Astrocyte of the hippocampus (primary cell): ENCODE measurements at places on chromosomes 16 and 17.

- DNase-seq: peak; percentile 85
These were observed 14.4 kb downstream of the ASPSCR1 start for GRCh38 chr17:81991684-81992305.

DNA sequence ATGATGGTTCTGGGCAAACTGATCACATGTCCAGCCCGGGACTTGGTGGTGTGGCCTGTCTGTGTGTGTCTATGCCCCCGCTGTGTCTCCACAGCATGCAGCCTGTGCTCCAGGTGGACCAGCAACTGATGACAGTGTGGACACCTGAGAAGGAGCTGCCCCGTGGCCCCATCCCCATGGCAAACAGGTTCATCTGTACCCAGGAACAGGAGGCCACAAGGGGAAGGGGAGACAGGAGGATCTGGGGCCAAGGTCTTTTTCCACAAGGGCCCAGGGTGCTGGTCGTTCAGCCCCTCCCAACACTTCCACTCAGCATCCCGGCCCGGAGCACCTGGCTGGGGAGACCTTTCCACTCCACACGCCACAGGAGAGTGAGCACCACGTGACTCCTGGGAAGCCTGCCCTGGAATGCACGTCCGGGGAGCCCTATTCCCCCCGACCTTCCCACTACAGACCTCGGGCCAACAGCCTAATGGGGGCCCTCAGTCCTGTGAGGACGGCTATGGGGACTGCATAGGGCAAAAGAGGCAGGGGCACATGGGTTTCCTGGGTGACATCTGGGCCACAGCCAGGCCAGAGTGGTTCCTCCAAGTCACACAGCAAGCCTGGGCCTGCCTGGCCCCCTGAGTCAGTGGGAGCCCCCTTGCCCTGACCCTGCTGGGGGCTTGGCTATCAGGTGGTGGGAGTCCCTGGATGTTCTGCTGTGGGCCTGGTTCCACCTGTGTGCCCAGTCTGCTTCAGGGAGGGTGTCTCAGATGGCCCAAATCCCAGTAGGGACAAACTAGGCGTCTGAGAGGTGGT is 20.8 kb upstream of the NXPH3 start:
- DNase-seq: no peak

DNA sequence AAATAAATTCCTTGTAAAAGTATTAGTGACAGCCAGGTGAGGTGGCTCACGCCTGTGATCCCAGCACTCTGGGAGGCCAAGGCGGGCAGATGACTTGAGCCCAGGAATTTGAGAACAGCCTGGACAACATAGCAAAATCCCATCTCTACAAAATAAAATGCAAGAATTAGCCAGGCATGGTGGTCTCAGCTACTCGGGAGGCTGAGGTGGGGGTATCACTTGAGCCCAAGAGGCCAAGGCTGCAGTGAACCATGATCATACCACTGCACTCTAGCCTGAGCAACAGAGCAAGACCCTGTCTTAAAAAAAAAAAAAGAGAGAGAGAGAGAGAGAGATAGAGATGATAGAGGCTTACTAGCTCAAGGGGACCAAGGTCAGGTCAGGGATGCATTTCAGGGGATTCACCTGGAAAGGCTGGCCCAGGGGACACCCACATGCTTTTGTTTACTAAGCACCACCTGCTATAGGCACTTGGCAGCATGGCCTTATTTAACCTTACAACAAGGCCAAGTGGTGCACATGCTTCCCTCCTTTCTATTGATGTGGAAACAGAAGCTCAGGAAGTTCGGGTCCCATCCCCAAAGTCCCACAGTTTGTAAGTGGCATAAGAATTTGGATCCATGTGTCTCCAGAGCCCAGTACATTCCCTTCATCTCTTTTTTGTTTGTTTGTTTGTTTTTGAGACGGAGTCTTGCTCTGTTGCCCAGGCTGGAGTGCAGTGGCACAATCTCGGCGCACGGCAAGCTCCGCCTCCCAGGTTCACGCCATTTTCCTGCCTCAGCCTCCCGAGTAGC is 12.4 kb upstream of the SRCIN1 start:
- DNase-seq: no peak

DNA sequence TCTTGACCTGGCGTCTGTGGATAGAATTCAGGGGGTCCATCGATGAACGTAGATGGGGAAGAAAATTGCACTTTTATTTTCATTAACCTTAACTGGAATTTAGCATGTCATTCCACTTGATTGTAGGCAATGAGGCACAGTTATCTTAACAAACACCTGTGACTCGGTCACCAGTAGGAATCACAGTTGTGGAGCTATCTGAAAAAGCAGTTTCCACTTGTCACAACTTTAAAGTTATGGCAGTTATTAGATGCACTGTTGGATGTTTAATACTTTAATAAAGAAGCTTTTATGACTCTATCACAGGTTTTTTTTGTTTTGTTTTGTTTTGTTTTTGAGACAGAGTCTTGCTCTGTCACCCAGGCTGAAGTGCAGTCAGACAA is 83.7 kb upstream of the LGALS9 start:
- no peak for DNase-seq

- peak; percentile 20 for DNase-seq
These were observed 7.6 kb downstream of the ALKBH5 start for GRCh38 chr17:18191236-18191667.

GRCh38 chr17:70520447-70520846 is 351.1 kb downstream of the KCNJ2 start:
- DNase-seq: no peak

DNA sequence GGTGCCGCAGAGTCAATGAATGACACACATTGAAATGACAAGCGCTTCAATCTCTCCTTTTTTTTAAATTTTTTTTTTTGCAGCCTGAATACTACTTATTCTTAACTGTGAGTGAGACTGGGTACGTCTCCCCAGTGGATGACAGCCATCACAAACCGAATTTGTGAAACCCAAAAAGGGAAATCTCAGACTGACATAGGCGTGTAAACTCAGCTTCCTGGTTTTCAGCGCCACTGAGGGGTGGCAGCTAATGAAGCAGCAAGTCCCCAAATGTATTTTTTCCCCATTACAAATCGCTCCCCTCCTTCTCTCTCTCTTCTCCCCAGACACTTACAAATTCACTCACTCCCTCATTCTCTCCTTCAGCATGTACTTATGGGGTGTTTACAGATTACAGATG is 196.0 kb downstream of the MAF start:
- DNase-seq: no peak

DNA sequence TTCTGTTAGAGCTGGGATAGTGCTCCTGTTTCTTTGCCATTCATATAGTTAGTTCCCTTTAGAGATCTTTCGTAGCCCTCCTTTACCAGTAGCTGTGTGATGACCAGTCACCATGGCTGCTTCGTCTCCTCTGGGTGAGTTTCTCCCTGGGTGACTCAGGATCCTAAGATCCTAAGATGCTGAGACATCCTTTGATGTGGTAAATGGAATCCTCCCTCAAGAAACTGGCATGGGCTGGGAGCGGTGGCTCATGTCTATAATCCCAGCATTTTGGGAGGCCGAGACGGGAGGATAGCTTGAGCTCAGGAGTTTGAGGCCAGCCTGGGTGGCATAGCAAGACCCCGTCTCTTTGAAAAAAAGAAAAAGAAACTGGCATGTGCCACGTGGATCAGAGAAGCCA is 5.9 kb downstream of the PHAF1 start:
- DNase-seq: peak; percentile 80

DNA sequence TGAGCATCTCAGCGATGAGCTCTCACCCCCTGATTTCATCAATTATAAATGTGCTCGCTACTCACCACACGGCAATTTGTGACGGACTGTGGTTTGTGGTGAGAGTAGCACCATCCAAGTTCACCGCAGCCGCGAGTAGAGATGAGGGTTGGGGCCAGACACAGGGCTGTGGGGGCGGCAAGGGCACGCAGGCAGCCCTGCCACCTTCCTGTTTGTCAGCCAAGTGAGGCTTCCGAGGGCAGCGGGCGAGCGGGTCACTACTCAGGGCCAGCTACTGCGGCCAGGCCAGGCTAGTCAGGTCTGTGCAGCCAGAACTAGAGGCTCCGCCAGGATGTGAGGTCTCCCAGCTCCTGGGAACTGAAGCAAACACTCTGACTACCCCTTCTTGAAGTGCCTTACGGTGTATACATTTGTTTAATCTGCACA is 39.6 kb upstream of the MEOX1 start:
- DNase-seq: peak; percentile 96

DNA sequence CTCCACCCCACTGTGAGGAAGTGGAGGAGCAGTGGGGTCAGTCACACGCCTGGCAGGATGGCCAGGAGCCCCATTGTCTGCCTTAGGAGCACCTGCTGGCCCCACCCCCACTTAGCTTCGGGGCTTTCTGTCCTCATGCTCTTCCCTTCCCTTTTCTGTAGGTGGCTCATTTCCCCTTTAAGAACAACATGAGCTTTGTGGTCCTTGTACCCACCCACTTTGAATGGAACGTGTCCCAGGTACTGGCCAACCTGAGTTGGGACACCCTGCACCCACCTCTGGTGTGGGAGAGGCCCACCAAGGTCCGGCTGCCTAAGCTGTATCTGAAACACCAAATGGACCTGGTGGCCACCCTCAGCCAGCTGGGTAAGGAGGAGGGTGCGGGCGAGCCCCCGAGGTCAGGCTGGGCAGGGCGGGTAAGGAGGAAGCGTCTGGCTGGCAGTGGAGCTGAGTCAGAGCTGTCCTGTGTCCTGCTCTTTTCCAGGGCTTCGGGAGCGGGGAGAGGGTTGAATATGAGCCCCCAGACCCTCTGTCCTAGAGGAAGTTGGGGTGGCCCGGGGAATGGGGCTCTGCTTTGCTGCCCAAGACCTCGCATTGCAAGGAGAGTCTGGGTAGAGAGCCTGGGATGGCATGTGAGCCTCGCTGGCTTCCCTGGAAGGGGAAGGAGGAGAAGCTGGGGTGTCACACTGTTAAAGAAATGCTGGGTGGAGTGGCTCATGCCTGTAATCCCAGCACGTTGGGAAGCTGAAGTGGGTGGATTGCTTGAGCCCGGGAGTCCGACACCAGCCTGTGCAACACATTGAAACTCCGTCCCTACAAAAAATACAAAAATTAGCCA is 9.2 kb upstream of the SERPINF1 start:
- DNase-seq: no peak

GRCh38 chr16:75527825-75528299 is 8.0 kb downstream of the CHST5 start:
- DNase-seq: no peak
